ENCODE measurements at places on chromosomes 1 and 21. TPM values are rescaled to one million over a fixed set of nuclear protein-coding genes. Genes with fewer than 3 reads are reported as not detected.

- DNase-seq = no peak
- H3K27ac ChIP-seq = peak overlapping the region; percentile 57
- no peak overlapping the region for H3K4me3 ChIP-seq
- no peaks in the 10 kb centered on the region for H3K36me3 ChIP-seq
- H3K27me3 ChIP-seq = no peaks in the 10 kb centered on the region
Observed at GRCh38 chr1:63873751-63874150, 99.9 kb downstream of the ROR1 start.

DNA sequence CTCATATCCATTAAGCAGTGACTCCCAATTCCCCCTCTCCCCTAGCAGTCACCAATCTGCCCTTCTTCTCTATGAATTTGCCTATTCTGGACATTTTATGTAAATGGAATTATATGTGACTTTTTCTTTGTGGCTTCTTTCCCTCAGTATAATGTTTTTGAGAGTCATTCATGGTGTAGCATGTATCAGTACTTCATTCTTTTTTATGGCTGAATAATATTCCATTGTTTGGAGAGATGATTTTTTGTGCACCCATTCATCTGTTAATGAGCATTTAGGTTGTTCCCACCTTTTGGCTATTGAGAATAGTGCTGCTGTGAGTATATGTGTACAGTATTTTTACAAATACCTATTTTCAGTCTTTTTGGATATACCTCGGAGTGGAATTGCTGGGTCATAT is 19.5 kb downstream of the OTUD3 start:
- H3K27me3 ChIP-seq = no peaks in the 10 kb centered on the region
- peaks cover 58% of the 10 kb centered on the region for H3K36me3 ChIP-seq
- no peaks in the 10 kb centered on the region for H3K4me1 ChIP-seq
- DNase-seq = no peak

Gene BNIPL
- not detected for total RNA-seq

Gene PTPN14
- 27.2 TPM for total RNA-seq
